ENCODE measurements at places on chromosomes 7 and 10.

DNA sequence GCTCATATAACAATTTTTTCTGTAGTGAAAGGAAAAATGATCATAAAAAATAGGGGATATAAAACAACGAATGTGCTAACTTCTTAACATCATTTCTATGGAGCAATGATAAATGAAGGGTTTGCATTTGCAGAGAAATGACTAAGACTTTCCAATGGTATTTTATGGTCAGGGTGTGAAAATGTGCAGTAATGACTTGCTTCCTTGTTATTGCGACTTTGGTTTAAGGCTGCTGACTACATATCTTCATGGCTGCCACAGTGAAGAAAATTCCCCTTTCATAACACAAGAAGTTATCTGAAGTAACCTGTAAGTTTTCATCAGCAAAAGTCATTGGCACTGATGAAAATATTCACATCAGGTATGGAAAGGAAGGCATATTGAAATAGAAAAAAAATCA lies 166.1 kb upstream of the NRG3 start:
- DNase-seq: no peak

DNA sequence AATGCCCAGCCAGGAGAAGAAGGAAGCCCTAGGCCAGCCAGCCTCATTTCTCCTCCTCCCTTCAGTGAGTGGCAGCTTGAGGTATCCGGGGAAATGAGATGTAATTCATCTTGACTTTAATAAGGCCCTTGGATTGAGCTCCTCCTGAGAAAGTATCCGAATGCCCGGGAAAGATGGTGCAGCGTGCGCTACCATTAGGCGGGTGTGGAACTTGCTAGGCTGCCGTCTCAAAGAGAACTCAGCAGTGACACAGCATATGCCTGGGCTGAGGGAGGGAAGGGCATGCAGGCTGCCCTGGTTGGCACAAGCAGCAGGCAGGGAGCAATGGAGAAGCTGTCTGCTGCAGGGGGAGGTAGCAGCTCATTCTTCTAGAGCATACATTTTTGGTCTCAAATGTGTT lies 659.8 kb upstream of the FOXK1 start:
- no peak for DNase-seq

GRCh38 chr10:101778781-101779543 lies 3.0 kb upstream of the FGF8 start:
- DNase-seq: no peak

GRCh38 chr7:114678116-114678515 lies 243.8 kb upstream of the MDFIC start:
- DNase-seq: no peak

Measured in NCI-H2081 (cell line).